Bone marrow (tissue), 2 donors: ENCODE measurements at places on chromosomes 13 and 19.

GRCh38 chr13:34174671-34175145 is 356.8 kb downstream of the RFC3 start:
- no peak for DNase-seq

GRCh38 chr13:48528720-48529119 is 4.2 kb downstream of the RCBTB2 start:
- DNase-seq = no peak

- DNase-seq = no peak
These were observed 11.2 kb downstream of the DKKL1 start for GRCh38 chr19:49374665-49375434.

DNA sequence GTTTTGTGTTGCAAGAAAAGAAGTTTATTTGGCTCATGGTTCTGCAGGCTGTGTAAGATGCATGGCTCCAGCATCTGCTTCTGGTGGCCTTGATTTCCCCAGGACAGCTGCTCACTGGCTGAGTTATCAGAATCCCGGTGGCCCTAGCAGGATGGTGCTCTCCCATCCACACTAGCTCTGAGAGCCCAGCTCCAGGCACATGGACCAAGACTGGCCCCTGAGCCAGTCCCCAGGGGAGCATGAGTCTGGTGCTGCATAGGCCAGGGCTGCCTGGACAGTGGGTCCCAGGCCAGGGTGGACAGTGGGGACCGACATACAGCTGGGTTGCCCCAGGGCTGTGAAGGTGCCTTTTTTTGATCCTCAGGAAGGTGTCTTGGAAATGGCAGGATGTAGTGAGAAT is 10.4 kb downstream of the ADGRE2 start:
- DNase-seq = no peak

- no peak for DNase-seq
These were observed 526 bp downstream of the NFIX start for GRCh38 chr19:12995596-12996405.

DNA sequence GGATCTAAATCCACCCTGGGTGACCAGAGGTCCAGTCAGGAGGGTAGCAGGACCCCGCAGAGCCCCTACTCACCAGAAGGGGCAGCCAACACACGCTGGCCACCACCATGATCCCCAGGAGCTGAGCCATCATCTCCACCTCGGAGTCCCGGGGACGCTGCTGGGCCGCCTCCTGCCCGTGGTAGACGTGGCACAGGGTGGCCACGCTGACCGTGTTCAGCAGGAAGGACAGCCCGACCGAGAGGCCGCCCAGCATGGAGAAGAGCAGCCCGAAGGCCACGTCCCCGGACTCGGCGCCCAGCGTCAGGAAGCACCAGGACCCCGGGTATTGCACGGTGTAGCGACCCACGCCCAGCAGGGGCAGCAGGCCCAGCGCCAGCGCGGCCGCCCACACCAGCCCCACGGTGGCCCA is 6.9 kb downstream of the TBXA2R start:
- no peak for DNase-seq

DNA sequence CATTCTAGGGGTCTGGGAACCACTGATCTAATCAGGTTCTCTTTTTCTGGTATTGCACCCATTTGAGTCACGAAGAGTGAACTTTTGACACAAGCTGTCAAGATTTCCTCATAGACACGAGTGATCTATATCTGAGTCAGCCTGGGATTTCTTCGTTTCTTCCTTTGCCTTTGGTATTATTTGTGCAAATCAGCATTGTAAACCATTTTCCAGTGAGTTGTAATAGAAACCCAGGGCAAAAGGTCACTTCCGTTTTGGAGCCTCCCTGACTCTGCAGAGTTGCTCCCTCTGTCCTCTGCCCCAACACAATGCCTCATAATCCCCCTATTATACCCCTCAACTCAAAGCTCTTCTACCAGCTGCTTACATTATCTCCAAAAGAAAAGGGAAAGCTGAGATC is 615.1 kb downstream of the EFNB2 start:
- no peak for DNase-seq

DNA sequence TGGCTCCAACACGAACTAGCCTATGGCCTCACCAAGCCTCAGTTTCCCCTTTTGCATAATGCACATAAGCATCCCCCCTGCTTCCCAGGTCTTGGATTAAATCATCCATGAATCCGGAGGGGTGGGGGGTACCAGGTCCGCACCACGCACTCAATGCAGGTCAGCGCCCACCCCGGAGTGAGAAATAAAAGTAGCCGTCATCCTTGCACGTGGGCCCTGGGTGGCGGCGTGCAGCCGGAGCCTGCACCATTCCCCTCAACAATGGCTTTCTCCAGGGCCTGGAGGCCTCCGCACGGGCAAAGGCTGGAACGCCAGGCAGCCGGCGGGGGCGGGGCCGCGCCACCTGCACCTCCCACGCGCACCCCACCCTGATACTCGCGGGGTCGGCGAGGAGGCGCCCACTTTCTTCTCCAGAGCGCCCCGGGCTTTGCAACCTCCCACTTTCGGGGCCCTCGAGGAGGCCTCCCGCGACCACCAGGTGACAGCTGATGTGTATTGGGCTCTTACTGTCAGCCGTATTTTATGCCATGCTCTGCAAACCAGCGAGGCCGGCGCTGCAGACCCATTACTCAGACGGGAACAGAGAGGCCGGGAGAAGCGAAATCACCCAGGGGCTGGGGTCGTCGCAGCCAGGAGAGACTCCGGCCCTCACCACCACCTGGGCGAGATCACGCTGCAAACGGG is 767 bp upstream of the GADD45B start:
- DNase-seq = peak; percentile 74

- no peak for DNase-seq
These were observed 895.0 kb upstream of the SLITRK1 start for GRCh38 chr13:84777316-84777715.

GRCh38 chr13:111373486-111373885 is 53.0 kb downstream of the TEX29 start:
- no peak for DNase-seq

DNA sequence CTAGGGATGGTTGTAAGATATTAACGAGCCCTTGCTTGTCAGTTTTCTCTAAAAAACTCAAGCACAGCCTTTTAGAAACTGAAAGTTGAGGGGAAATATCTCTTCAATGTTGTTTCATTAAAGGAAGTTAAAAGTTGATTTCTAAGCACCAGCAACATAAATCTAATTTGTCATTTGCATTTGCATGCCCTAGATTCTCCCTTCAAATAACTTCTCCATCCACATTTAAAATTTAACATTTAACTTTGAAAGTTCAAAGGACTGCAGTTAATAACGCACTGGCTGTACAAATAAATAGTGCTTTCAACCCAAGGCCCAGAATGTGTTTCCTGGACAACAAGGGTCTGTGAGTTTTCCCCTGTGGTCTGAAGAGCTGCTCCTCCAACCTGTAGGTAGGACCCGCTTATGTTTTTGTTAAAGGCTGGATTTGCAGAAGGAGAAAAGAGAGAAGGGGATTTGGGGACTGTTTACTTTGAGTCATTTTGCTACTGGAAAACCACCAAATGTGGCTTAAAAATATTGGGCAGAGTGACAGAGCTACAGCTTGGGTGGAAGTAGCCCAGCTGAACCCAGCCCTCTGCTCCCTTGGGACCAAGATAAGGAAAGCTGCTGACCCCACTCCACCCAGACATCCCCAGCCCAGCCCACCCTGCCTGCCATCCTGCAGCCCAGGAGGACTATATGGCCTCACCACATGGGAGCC is 39.8 kb downstream of the TNFRSF19 start:
- no peak for DNase-seq

DNA sequence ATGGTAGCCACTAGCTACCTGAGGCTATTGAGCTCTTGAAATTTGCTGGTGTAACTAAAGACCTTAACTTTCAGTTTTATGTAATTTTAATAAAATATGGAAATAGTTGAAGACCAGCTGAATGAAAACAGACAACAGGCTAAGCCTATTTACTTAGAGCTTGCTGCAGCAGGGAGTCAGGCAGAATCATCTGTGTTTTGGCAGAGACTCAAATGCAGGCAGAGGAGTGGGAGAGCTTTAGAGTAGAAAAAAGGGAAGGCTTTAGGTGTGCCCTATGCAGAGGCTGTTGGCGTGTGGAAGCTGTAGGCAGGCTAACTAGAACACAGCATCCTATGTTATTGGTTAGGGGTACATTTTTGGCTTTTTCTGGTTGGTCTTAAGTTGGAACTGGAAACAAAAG is 304.9 kb upstream of the NBEA start:
- DNase-seq = no peak

DNA sequence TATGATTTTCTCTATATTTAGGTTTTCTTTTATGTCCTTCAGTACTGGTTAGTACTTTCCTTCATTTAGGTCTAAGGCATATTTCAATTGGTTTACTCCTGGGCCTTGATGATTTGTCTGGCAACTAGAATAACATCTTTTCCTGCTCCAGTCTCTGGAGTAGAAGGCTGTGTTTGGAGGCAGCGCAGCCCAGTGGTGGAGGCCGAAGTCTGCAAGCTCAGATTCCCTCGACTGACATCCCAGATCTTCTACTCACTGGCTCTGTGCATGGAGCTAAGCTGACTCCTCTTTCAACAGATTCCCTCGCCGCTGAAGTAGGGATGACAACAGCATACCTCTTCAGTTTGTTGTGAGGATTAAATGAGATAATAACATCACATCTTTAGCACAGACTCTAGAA is 141.0 kb downstream of the RAP2A start:
- DNase-seq = no peak

- DNase-seq = no peak
These were observed 5.0 kb downstream of the PLIN4 start for GRCh38 chr19:4513248-4513647.

- DNase-seq = no peak
These were observed 563.5 kb upstream of the SPRY2 start for GRCh38 chr13:80904386-80904785.

- DNase-seq = no peak
These were observed 25.9 kb downstream of the RXFP2 start for GRCh38 chr13:31765138-31765785.

- no peak for DNase-seq
These were observed 300.5 kb downstream of the NALCN start for GRCh38 chr13:101115762-101116171.

- no peak for DNase-seq
These were observed 1.1 kb upstream of the LYL1 start for GRCh38 chr19:13103581-13104359.

DNA sequence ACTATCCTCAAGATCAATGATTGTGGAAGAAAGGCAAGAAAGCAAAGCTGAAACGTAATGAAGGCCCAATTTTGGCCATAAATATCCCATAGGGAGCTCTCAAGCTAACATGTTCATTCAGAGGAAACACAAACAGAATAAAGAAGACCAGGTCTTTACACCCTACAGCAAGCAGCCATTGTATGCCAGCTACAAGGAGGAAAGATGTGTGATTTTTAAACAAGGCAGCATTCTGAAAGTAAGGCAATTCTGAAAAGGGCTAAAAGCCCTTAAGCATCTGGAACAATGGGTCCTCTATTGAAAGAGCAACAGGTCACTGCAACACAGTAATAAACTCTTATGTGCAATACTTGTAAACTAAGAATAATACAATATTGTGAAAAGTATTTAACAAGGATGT is 1002.4 kb downstream of the SLITRK1 start:
- DNase-seq = no peak

DNA sequence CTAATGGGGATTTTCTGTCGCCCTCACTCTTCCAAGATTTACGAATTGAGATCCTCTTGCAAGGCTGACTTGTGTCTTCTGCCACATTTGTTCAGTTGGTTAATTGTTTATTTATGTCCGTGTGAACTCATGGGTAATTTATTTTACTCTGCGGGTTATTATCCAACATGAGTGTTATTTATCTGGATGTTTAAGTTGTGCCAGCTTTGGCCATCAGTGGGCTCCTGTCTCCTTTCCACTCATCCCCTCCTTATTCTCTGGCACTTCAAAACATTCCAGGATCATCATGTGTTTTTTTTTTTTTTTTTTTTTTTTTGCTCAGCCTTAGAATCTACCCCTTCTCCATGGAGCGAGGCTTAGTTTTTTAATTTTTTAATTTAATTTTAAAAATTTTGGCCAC is 19.0 kb downstream of the ACP7 start:
- DNase-seq = no peak

DNA sequence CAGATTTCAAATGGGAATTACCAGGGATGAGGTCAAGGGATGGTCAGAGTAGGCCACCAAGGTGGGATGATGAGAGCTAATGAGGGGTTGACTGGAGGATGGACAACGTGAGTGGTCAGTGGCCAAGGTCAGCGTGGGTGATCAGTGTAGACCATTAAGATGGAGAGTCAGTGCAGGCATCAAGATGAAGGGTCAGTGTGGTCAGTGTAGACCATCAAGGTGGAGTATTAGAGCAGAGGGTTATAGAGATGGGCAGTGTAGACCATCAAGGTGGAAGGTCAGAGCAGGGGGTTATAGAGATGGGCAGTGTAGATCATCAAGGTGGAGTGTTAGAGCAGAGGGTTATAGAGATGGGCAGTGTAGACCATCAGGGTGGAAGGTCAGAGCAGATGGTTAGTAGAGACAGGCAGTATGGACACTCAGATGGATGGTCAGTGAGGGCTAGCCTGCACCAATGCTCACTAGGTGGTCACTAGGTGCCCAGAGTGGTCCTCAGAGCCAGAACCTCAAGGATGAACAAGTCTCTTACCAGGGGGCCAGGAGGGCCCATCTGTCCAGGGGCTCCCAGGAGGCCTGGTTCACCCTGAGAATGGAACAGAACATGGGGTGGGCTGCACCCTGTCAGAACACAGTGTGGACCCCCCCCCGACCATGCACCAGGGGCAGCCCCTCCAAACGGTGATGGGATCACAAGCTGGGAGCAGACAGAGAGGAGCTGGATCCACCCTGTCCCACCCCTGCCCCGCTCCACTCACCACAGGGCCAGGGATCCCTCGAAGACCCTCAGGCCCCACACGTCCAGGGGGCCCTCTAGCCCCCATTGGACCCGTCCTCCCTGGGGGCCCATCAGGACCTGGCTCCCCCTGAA is 32.7 kb upstream of the OLFM2 start:
- DNase-seq = no peak

DNA sequence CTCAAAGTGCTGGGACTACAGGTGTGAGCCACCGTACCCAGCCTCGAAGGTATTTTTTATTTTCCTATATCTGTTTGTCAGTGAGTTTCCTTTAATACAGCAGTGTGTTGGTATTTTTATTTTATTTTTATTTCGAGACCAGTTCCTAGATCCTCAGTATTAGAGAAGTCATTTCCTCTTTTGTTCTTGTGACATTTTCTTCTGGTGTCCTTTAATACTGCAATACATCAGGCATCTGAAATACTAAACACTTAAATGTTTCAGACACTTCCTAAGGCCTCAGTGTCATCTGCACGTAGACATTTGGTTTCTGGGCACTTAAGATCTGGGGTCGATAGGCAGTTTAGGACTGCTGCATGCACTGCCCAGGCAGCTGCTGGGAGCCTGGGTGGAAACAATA is 22.5 kb downstream of the GATAD2A start:
- DNase-seq = no peak
